Cerebellum (tissue), 4 donors: ENCODE measurements at places on chromosomes 3 and 15. TPM values are rescaled to one million over a fixed set of nuclear protein-coding genes. Genes with fewer than 3 reads are reported as not detected.

DNA sequence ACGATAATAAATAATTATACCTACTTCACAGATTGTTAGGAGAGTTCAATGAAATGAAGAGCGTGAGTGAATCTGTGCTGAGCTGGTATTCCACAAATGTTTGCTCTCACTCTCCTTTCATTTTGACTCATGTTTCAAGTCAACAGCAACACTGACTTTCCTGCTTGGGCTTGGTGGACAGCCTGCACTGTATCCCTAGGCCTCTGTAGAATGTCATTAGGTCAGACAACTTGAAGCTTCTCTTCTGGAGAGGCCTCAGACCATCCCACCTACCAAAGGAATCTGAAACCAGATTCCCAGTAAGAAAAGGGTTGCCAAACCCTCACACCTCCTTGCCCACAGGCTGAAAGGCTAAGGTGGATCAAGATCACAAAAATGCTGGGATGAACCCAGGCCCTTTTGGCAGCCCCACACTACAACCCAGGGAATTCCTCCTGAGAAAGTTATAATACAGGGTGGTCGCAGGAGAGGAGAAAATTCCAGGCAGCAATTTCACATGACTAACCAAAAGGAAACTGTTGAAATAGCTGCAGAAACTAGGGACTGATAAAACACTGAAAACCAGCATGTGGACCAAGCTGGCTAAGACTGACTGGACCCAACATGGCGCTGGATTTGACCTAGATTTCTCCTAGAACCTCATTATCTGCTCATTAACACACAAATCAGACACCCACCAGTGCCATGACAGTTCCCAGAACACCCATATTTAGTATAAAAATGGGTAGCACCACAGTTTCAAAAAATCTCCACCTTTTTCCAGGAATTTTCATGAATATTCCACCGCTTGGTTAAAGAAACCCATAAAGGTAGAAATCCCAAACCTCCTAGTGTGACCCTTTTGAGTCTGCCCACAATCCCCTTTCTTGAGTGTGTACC, 57.0 kb upstream of the ZNF148 start:
- DNase-seq: no peak

GRCh38 chr15:63385911-63386531, 4.4 kb upstream of the CA12 start:
- DNase-seq: no peak

- DNase-seq: no peak
Observed at GRCh38 chr3:124787476-124788195, 57.4 kb downstream of the UMPS start.

DNA sequence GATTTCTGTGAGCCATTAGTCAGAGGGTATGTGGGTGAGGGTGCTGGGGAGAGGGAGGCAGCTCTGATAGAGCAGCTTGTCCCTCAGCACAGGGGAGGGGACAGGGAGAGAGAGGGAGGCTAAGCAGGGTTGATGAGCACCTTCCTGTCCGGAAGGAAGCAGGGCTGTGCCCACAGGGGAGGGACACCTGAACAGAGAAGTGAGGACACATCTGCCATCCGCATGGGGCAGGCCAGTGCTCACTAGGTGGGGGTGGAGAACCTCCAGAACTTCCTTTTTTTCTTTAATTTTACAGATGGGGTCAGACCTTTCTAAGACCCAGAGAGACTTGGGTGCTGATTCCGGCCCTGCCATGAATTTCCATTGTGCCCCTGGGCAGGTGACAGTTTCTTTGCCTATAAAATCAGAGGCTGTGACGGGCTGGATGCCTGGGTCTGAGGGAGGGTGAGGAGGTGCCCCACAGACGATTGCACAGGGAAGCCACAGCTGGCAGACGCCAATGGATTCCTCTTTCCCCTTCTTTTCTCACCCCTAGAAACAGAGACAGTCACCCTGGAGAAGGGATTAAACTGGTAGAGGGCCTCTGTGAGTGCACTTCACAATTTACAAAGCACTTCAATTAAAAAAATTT, 4.1 kb upstream of the TGM5 start:
- DNase-seq: no peak

RASL12 gene
- total RNA-seq: 5.5 TPM

ZPLD1 gene
- total RNA-seq: 0.54 TPM

- no peak for DNase-seq
Observed at GRCh38 chr3:176776622-176777175, 420.6 kb downstream of the TBL1XR1 start.

TMEM207 gene
- total RNA-seq: not detected

TRH gene
- 16.4 TPM for total RNA-seq

DNA sequence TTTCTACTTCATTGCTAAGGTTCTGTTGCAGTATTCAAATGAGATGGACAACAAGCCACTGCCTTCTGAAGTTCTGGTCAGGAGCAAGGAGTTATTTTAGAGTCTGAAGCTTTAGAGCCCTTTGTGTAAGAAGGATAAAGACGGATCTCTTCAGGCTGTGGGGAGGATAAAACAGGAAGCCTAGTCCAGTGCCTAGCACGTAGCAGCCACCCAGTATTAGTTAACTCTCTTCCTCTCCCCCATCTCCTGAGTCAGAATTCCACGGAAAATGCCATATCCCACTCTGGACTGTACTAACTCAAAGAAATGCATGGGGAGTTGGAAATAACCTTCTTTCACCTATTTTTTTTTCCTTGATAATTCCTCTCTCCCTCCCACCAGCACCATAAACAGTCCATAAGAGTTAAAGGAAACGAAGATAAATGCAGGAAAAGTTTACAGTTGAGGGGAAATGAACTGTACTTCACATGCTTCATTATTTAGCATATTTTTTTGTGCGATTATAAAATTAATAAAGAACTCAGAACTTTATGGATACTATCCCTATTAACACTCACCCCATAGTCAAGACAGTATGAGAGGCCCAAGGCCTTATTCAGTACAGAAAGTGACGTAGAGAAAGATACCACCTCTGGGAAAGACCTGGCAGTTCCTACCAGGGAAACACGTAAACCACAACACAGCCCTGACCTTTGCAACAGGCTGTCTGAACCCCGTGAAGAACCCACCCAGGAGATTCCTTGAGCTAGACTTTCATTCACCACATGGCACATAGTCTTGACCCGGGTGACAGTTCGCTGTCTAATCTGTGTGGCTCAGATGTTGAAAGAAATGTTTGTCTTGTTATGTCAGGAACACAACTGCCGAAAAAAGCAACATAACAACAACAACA, 9.2 kb downstream of the IGF2BP2 start:
- no peak for DNase-seq

DNA sequence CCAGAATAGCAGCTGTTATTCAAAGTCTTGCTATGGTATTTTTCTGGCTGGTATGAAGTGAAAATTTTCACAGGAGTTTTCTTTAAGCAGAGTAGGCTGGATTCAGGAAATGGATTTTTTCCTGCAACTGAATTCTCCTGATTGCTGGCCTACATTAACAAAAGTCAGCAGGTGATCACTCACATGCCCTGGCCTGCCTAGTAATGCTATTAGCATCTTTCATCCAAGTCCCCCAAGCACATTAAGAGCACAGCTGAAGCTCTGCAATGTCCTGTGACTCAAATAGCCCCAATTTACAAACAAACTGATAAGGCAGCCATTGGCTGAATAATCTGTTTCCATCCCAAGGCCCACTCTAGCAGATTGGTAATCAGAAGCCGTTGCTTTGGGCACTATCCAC, 688.3 kb upstream of the LMCD1 start:
- no peak for DNase-seq

SAMMSON gene
- total RNA-seq: not detected

DNA sequence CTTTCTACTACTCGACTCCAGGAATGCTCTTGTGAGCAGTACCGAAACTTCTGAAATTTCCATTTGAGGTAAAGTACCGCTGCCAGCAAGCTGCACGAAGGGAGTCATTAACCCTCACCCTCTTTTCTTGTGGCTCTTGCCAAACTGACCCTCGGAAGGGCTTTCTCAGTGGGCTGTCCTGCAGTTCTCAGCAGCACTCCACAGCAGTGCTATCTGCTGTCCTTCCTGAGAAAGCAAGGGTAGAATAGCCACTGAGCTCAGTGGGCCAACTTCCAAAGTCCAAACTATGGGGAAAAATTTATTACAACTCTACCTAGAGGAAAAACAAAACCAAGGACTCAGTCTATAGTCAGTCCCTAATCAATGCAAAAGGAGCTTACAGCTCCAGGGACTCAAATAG, 38.5 kb upstream of the COL8A1 start:
- DNase-seq: no peak

DNA sequence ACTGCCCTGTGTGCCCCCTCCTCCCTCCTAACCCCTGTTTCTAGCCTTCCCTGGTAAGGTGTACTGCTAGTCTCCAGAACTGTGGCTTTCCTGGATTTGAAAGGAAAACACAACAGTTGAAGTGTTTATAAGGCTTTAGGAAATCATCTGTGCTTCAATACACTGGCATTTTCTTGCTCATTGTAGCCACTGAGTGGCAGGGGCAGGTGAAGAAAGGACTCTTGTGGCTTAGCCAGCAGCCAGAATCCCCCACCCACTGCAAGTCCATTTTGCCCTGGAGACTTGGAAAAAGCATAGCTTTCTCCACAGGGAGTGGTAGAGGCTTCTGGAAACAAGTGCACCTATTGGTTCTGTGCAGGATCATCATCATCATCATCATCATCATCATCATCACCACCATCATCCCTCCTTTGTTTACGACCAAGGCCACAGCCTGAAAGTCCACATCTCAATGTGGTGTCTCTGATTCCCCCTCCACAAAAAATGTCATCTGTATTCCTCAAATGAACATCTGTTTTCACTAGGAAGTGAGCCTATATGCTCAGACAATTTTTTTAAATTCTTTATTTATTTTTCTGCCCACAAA, 33.4 kb downstream of the AQP9 start:
- no peak for DNase-seq

CCK gene
- 2.4 TPM for total RNA-seq

DNA sequence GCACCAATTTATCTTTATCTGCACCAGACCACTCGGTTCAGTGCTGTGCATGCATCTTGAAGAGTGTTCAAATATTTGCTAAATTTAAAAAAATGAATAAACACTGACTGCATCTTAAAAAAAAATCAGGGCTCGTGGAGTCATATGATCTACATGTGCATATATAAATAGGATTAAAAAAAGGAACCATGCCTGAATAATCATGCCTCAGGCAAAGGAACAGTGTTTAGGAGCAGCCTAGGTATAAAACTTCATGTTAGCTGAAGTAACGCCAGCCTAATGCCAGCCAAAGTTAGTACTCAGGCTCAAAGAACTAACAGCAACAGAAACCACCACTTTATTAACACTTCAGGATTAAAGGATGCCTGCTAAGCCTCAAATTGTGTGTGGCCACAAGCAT, 9.5 kb downstream of the ABCC5 start:
- no peak for DNase-seq

CD86 gene
- total RNA-seq: 1.00 TPM

DNA sequence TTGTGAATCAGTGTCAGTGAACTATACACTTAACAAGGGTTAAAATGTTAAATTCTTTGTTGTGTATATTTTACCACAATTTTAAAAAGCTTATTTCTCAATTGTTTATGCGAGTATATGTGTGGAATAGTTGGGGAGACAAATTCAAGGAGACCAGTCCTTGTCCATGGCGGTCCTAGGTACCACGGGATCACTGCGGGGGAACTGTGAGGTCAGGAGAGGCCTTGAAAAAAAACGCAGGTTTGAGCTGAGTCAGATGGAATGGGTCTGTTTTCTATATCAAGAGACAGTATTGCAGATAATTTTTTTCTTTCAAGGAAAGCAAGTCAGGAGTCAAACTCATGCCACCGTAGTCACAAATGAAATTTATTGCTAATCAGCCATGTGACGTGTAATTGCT, 18.5 kb downstream of the IGF1R start:
- DNase-seq: no peak

DNA sequence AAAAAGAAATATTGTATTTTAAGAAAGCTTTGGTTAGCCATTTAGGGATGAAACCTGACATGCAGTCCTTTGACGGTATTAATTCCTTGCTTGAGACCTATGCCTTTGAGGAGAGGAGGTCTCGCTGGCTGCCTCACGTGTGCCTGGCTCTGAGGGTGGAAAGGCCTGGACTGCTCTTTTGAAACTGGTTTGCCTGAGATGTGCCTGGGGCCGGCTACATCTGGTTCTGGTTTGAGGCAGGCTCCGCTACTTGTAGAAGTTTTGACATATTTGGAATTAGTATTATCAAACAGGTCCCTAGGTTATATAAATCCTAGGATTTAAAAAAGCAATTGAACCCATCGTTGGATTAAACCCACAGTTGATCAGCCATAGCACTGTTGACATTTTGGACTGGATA, 6.5 kb downstream of the NISCH start:
- no peak for DNase-seq

CD276 gene
- total RNA-seq: 39.6 TPM

ANKUB1 gene
- total RNA-seq: 0.36 TPM

CPNE9 gene
- total RNA-seq: 4.4 TPM

GRCh38 chr15:40843885-40844695, at the start of gene SPINT1:
Gene SPINT1 (plus strand): TSS chr15:40844048. CDS start chr15:40844555, 507 bp downstream.
- peak; percentile 45 for DNase-seq

SLC30A4 gene
- total RNA-seq: 19.1 TPM

GRCh38 chr15:37550360-37551024, 383.9 kb upstream of the TMCO5A start:
- no peak for DNase-seq

DNA sequence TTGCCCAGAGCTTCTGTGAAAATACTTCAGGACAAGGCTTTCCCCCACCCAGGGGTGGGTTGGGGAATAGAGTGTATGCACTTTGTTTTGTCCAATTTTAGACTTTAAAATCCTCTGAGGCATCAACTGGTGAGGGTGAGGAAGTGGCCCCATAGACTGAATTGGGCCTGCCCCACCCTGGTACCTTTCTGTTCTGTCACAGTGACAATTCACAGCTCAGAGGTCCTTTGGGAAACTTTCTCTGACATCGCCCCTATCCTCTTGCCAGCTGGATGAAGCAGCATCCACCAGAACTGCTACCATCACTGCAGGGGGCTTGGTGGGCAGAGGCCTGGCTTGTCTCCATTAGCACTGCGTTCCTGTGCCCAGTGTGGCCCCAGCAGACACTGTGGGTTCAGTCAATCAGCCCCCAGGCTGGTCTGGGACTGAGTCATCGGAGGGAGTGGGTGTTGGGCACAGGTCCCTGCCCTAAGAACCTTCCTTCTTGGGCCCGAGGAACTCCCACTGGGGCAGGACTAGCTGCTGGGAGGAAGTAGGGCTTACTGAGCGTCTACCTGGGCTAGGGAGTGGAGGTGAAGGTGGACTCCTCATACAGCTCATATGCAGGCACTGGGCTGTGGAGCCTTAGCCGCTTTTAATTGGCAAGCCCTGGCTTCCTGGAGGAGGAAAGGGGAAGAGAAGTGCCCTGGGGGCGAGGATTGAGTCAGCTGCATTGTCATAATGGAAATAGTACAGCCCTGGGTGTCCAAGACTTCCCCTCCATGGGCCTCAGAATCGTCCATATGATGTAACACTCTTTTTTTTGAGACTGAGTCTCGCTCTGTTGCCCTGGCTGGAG, 1.5 kb upstream of the PPM1M start:
- no peak for DNase-seq

DNA sequence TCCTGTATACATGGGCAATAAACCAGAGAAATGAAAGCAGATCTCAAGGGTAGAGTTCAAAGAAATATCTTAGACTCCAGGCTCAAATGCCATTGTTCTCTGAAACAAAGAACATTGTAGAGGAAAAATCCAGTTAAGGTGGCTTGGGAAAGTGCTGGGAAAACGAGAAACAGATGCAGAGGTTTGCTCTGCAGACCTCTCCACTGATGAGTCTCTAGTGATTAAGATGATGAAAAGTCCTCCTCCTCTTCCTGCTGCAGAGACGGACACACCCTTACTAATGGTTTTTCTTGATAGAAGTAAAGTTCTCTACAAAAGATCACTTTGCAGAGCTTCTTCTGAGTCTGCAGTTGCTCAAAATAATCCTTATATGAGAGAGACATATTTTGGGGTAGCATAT, 264.7 kb downstream of the GABRG3 start:
- DNase-seq: no peak
